DND-41 (cell line): ENCODE measurements at places on chromosomes 1 and 21.

- no peak for DNase-seq
Observed at GRCh38 chr1:118786454-118787155, 201.5 kb downstream of the TBX15 start.

DNA sequence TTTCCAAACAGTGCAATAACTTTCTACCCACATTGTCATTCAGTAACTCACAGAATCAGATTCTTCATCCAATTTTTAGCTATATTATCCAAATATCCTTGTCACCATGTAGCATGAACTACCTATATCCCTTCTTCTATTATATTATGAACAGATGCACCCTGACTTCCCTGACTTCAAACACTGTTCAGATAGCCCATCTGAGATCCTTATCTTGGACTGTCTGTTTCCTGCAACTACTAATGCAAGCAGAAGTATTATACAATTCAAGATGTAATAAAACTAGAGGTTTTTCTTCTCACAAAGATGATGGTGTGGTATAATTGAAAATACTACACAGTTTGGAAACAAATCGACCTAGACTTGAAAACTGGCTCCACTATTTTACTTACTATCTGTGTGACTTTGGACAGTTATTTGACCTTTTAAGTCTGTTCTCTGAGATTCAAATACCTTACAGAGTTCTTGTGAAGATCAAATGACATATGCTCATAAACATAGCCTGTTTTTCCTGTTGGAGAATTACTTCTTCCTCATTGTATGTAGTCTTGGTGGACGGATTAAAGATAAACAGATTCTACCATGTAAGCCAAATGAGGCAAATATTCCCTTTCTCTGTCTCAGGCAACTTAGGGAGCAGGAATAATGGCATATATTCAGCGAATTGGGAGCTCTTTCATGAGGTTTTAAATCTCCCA lies 407.9 kb upstream of the ZRANB2 start:
- DNase-seq, result peak; percentile 15

GRCh38 chr21:33197496-33197895 lies 32.2 kb upstream of the IFNAR2 start:
- no peak for DNase-seq

GRCh38 chr1:177914603-177915002 lies 55.3 kb downstream of the SEC16B start:
- DNase-seq, result no peak

DNA sequence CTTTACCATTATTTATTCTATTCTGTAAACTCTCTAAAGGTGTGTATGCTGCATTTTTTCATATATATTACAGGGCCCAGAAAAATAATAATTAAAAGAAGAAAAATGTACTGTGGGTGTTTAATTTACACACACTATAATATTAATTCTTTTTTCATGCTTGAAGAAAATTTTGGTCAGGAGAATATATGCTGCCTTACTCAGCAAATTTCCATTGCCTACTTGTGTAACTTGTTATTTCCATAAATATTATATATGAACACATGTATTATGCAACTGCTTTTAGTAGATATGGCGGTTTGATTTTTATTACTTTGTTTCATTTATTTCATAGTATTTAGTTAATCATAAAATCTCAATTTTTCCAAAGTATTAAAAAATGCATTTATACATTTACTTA lies 46.4 kb upstream of the SERPINC1 start:
- no peak for DNase-seq

DNA sequence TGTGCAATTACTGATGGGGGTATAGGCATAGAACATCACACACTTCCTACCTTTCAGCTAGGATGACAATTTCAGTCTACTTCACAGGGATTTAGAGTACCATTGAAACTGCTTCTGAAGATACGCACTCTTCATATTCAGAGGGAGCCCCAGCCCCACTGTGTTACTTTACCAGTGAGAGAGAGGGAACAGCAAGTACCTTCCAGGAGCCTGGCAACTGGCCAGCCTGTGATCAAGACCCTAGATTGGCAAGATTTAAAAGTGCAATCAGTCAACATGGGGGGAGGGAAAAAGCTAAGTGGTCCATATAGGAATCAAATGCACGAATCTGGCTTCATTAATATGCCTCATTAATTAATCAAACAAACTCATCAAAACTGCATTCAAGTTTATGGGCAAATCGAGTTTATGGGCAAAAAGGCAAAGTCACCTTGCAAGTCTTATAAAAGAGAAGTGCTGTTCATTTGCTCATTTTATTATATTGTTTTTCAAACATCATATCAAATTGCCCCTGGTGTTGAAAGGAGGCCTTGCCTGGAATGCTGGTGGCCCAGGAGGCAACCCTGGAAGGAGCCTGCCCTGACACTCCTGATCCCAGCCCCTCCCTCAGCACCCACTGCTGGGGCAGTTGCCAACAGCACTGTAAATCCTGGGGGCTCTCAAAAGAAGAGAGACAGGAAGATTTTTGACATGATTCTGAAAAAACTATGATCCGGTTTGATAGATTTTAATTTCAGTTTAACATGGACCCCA lies 184.9 kb upstream of the DPT start:
- DNase-seq, result no peak

DNA sequence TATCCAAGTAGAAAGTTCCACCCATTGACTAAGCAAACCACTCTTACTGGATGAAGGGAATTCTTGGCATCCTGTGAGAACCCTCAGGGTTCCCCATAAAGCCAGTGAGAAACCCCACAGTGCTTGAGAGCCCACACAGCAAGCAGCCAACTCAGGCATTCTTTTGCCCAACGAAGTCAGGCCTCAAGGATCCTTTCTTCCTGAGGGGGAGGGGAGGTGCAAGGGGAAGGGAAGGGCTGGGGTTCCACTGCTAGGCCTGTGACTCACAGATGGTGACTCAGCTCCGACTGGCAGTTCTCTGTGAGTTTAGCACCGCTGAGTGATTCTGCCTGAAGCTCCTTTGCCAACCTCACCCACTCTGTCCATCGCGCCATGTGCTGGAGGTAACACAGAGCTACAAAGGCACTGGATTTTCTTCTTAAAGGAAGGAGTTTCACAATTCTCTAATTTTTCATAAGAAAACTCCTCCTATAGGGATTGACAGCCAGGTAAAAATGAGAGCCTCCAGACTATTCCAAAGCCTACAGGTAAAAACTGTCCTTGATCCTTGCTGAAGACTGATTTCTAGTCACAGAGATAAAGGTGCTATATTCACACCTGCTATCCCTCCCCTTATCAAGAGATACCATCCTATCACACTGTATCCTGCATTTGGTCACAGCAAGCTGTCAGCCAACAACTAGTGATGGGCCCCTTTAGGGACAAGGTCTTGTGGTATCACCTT lies 4.8 kb downstream of the ENO1 start:
- DNase-seq, result peak; percentile 75

- no peak for DNase-seq
Observed at GRCh38 chr21:39097335-39097861, 85.9 kb downstream of the PSMG1 start.

- DNase-seq, result no peak
Observed at GRCh38 chr21:16195538-16195910, 465.7 kb downstream of the USP25 start.

- DNase-seq, result no peak
Observed at GRCh38 chr1:174988986-174989385, 10.8 kb upstream of the CACYBP start.

DNA sequence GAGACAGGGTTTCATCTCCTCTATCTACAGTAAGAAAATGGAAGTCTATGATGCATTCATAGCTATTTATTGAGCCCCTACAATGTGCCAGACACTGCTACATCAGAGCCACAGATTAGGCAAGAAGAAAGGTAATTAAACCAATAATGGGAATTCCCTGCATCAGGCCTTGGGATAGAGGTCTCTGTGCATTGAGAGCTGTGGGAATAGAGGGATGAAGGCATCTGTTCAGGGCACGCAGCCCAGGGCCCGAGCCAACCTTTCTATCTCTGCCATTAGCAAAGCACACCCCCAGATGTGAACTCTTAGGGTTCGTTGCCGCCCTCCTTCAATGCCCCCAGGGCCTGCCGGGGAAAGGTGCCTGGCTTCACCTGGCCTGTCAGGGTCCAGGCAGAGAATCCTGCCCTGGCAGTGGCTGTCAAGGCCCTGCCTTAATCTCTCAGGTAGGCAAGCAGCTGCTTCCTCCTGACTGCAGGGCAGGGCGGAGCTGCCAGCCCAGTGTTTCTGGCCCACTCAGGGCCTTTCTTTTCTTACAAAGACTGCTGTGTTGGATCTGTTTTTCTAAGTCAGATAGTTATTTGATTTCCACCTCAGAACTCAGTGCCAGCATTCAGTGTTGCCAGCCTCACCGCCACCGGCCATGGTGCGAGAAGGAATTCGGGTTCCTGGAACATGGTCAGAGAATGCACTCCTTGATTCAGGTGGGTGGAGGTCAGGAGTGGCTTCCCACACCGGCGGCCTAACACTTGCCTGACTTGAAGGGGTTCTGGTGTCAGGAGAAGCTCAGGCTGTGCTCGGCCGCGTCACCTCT lies 76.1 kb downstream of the PGM1 start:
- DNase-seq, result no peak

DNA sequence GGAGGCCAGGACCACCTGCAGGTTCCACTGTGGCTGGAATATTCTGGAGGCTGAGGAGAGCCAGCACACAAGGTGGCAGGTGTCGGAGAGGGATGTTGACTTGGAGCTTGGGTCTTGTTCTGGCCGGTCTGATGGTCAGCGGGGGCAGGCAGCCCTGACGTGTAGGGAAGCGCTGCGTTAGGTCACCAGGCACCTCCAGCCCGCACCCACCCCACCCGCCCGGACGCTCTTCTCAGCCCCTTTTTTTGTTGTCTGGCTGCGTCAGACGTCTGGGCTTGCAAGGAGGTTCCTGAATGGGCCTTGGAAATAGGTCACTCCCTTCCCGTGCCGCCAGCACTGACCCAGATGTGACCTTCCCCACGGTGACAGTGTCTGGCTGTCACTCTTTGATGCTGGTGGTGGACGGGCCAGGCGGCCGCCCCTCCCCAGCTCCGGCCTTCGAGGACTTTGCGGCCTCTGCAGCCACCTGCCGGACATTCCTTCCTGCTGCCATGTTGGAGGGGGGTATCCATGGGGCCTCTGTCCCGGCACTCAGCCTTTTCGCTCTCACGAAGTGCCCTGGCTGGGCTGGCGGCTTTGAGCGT lies 30.1 kb downstream of the SPSB1 start:
- no peak for DNase-seq

GRCh38 chr1:240714568-240715292 lies 102.8 kb upstream of the GREM2 start:
- no peak for DNase-seq

DNA sequence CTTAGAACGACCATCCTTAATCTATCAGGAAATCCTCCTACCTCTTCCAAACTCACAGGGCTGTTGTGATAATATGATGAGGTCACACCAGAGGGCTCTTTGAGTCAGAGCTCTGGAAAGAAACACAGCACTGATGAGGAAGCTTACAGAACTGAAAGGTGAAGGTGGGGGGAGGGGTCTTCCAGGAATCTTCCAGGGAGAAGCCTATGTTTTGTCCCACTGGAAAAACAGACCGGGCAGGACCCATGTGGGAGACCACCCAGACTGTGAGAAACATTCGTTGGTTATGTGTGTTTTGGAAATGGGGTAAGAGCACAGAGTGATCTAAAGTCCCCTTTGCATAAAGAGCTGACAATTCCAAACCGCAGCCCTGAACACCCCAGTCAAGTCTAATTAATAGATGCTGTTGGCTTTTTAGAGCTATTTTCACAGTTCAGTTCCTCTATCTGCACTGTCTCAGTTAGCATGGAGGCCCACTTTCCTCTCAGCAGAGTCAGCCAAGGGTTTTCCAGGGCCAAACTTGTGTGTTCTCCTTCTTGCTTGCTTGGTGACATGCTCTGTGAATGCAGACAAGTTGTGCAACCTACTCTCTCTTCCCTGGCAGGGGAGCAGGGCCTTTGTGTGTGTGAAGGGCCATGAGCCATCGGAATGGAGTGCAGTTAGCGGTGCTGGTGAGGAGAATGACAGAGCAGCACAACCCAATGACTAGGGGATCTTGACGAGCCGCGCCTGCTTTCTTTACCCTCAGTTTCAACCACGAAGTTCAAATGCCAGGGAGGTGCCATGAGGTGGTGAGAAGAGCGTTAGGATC lies 12.3 kb downstream of the PHLDA3 start:
- no peak for DNase-seq

DNA sequence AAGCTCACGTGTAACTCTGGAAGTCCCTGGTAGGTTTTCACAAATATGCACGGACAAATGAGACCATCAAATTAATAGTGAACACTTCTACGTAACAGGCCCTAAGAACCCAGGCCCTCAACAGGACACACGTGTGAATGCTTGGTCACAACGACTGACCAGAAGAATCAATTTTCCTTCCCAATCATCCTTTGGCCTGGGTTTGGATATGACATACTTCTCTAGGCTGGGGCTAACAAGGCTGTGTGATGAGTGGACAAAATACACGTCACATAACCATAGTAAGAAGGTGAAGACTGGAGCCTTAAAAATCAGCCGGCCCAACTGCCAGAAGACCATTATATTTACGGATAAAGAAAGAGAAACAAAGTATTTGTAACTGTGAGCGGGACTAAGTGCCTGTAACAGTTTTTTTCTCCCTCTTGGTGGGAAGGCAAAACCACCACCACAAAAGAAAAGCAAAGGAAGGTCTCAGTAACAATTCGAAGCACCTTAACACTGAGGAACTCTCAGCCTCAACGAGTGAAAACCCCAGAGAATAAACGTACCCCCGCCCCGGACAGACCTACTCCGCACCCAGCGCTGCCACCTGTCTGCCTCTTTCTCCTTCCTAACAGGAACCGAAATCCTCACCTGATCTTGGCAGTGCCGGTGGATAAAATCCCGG lies 450 bp downstream of the SDE2 start:
- no peak for DNase-seq

GRCh38 chr1:231074046-231074445 lies 34.0 kb upstream of the FAM89A start:
- no peak for DNase-seq

DNA sequence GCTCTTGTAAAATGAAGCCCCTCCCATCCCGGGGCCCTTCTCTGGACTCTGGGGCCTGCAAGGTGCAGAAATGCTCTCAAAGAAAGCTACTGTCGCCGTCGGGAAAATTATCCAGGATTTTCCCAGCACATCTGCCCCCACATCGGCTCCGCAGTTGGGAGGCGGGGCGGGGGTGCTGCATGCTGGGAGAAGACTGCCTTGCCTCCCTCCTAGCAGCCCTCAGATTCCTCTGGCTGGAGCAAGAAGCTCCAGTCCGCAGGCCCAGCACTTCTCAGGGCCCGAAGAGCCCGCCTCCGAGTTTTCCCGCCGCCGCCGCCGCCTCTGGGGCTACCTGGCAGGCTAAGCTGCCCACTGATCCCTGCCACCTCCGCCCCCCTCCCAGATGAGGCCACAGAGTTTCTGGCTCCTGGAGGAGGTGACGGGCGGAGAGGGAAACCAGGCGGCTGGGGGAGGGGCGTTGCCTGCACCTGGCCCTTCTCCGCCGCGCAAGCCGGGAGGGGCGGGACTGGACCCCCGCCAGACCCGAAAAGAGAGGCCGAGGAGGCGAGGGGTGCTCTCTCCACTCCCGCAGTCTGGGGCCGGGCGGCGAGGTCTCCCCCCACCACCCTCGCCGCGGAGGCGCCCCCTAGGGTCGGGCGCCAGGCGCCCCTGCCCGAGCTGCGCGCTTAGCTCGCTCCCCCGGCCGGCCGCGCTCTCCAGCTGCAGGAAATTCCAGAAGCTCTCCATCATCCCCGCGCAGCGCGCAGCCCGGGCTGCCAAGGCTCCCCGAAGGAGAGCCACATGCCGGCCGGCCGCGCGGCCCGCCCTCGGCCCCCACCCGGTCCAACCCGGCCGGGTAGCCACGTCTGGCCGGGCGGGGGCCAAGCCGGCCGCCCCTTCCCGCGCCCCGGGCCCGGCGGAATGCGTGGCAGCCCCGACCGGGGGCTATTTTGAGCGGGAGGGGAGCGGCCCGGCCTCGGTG lies 28.8 kb downstream of the AHDC1 start:
- DNase-seq, result no peak
